ENCODE measurements at places on chromosomes 12 and 14.

GRCh38 chr14:32710731-32711680 lies 227.7 kb upstream of the NPAS3 start:
- DNase-seq, result no peak

DNA sequence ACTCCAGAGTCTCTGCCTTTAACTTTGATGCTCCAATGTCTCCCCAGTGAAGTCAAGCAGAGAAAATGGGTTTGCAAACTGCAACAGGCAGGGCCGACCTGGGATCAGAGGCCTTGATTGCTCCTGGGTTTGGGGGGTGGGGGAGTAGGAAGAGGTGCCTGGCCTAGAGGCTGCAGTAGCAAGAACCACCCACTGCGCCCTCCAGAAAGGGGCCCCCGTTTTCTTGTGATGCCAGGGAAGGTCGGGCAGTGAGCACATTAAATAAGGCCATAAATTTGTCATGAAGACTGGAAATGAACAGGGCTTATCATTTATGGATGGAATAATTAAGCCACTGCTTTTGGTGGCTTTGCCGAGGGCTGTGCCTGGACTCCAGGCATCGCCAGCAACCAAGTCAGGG lies 38.2 kb upstream of the FAM222A start:
- no peak for DNase-seq

DNA sequence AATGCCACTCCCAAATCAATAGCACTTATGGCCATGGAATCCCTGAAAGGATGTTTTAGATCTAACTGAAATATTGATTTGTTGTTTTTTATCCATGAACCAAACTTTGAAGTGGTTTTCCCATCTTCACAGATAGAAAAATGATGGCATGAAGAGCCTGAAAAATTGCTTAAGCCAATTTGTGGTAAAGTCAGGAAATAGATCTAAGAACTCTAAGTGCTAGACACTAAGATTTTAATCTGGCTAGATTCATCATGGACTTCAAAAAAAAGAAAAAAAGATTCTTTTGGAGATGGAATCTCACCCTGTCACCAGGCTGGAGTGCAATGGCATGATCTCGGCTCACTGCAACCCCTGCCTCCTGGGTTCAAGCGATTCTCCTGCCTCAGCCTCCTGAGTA lies 45.0 kb upstream of the STRN3 start:
- no peak for DNase-seq

- no peak for DNase-seq
Measured at GRCh38 chr12:94169495-94169894, 21.1 kb downstream of the PLXNC1 start.

DNA sequence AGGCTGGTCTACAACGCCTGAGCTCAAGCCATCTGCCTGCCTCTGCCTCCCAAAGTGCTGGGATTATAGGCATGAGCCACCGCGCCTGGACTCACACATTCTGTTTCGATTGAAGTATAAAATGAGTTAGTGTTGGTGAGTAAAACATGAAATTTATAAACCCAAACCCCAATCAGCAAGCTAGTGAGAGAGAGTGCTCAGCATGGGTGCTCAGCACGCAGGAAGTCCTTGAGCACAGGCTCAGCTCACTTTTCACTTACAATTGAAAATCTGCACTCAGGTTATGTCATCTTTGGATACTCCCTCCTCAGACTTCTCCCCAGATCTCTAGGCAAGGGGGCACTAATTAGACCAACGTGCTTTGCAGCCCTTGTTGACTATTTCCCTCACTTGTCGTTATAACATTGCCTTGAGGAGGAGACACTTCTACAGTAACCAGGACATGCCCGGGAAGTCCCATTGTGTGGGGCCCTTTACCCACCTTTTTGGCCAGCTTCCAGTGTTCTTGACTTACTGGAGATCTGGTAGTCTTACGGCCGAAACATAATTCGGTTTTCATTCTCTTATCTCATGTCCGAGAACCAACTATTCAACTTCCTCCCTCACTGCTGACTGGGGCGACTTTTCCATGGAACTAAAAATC lies 68.5 kb upstream of the AMN1 start:
- no peak for DNase-seq

DNA sequence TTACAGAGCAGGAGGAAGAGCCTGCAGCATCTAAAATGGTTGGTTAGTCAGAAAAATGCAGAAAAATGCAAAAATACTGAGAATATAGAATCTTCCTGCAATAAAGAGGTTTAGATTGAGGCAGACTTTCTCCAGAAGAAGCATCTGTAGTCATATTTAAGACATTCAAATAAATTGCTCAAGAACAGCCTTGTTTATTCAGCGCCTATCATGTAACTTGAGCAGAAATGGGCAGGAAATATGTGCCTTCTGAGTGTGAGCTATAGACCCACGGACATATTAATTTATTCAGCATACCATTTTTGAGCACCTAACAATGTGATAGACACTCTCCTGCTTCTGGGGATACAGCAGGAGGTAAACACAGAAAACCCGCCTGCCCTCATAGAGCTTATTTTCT lies 102.0 kb upstream of the HIF1A start:
- DNase-seq, result no peak
